Activated CD4-positive, alpha-beta T cell treated with anti-CD3 and anti-CD28 coated beads, Interleukin-2, amount 50 U/mL, for 24 hours (primary cell): ENCODE measurements at places on chromosomes 12 and 14.

DNA sequence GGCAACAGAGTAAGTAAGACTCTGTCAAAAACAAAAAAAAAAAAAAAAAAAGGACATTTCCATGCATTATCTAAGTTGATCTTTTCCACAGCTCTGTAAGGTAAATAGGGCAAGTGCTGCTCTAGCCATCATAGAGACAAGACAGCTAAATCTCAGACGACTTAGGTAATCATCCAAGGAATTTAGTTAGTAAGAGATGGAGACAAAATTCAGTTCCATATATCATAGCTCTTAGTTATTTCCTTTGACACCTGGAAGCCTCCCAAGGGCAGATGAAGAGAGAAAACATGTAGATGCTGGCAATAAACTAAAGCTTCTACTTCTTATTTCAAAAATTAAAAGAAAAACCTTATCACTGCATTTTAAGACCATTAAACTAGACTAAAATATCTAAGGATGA, 48.7 kb downstream of the ST8SIA1 start:
- DNase-seq: no peak

- no peak for DNase-seq
Measured at GRCh38 chr12:123983822-123984485, 10.9 kb downstream of the ZNF664 start.

DNA sequence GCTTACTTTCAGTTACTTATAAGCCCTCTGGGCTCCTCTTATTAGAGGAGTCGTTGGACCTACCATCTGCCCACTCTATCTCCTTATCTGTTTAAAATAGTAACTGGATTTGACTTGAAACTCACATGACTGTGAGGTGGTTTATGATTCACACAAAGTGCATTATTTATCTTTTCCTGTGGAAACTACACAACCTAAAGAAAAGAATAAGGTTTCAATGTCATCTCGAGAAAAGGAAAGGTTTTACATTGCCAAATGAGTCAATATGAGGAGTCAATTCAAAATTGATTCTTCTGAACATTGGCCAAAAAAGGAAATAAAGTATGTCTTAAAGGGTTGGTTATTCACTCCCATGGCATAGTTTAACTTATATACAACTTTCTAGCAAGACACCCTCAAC, 225.0 kb upstream of the G2E3 start:
- no peak for DNase-seq

DNA sequence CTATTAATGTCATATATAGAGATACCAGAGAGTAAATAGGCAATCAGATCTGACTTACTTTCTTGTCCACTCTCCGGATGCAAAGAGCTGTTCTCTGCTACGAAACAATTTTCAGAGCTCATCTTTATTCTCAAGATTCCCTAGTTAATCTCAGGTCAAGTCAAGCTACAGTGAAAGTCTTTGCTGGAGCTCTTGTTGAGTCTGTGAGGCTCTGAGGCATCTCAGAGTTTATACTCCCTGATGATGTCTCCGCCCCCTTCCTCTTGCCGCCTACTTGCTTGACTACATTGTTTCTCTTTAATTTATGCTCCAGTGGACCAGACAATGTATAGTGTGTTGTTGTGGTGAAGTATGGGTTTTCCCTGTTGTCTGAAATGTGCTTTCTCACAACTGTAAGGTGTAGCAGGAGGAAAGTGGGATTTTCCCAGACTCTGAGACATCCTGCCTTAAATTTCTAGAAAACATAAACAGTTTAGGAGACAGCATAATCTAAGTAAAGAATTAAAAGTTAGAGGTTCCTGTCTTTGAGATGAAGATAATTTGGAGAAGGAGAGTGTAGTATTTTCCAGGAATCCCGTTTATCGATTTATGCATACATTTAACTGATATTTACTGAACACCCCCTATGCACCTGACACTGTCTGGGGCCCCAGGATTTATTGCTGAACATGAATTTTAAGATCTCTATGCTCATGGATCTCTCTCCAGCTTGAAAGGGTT, at the start of gene CD69:
Gene CD69, minus strand, starts transcription at position 203 of the 720 bp plus-strand sequence. Its CDS starts 81 bp downstream, at position 122.
- DNase-seq: peak; percentile 86

DNA sequence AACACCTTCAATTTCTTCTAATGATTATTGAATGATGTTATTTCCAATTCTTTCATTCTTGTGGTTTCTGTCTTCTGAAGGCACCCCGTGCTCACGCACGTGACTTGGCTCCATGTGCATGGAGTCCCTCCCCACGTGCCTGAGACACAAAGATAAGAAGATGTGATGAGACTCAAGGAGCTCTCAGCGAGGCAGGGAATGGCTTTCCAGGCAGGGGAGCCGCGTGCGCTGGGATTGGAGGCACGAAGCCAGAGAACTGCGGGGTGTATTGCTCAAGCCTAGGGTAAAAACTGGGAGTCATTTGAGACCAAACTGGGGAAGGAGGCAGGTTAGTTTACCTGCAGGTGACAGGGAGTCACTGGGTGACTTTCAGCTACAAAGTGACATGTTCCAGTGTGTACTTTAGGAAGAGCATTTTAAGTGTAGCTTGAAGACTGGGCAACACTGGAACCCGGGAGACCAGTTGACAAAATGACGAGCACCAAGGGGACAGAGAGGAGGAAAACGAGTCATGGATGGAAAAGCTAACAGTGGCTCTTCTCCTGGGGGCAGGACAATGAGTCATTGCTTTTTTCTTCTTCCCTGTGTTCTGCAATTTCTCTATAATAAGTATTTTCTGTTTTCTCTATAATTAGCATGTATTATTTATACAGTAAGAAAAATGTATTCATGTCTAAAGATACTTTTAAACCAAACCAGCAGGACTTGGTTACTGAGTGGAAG, 311.7 kb upstream of the FKBP4 start:
- DNase-seq: no peak

- no peak for DNase-seq
Measured at GRCh38 chr14:94424371-94424770, 28.2 kb downstream of the SERPINA11 start.

- DNase-seq: no peak
Measured at GRCh38 chr12:113873740-113874139, 92.4 kb downstream of the RBM19 start.

DNA sequence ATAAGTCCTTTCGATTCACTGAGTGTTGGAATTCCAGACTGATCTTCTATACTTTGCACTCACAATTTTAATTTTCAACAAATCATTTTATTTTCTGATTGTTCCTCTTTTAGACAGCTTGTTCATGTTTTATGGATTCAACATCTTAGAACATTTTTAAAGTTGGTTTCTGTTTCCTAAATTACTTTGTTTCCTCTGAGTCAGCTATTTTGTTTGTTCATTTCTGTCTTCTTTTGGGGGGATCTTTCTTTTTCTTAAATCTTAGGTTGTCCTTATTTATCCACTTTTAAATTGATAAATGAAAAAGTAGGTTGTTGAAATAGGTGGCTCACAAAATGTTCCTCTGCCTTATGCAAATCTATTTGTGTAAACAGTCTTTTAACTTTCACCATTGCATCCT, 160.0 kb downstream of the GALC start:
- DNase-seq: no peak

- no peak for DNase-seq
Measured at GRCh38 chr12:91774434-91774921, 371.2 kb downstream of the BTG1 start.

GRCh38 chr14:105711044-105711620, 184.7 kb downstream of the TMEM121 start:
- DNase-seq: no peak

GRCh38 chr12:72368719-72369422, 96.7 kb downstream of the TRHDE start:
- DNase-seq: no peak

DNA sequence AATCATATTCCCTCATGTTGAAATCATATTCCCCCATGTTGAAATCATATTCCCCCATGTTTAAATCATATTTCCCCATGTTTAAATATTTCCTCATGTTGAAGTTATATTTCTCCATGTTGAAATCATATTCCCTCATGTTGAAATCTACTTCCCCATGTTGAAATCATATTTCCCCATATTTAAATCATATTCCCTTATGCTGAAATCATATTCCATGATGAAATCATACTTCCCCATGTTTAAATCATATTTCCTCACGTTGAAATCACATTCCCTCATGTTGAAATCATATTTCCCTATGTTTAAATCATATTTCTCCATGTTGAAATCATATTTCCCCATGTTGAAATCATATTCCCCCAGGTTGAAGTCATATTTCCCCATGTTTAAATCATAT, 34.6 kb upstream of the ADGRD1 start:
- DNase-seq: no peak

- no peak for DNase-seq
Measured at GRCh38 chr12:28248555-28249145, 58.4 kb downstream of the CCDC91 start.
